PC-9 (cell line): ENCODE measurements at places on chromosomes 1 and 21.

DNA sequence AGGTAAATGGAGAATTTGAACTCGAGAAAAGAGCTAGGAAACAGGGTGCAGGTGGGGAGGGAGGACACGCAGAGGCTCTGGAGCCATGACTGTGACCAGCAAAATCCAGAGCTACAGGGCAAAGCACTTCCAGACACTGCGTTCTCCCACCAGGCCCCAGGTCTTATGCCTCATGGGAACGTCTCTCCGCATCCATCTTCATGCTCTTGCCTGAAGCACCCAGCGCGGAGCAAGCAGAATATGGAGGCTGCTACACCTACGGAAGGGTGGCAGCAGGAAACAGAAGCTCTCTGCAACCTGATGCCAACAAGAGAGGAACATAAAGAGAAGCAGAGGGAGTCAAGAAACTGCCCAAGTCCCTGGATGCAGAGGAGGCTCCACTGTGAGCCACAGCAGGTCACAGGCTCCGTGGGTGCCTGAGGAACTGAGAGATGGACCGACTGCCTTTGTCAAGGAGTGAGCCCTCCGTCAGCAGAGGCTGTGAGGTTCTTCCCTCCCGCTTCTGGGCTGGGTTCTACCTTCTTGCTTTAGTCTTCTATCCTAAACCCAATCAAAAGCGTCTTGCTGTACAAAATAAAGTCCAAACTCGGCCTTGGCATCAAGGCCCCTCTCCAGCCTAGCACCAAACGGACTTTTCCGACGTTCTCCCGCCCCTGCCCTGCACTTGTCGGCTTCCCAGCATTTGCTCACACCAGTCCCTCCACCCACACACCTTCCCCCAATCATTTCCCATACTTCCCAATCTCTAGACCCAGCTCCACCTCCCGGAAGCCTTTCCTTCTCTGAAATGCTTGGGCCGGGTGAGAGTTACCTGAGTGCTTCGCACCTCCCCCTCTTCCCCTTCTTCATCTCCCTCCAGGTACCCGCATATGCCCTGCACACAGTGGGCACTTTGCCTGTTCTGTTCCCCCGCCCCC, 930 bp downstream of the DHCR24 start:
- H3K36me3 ChIP-seq = peaks cover 40% of the 10 kb centered on the region
- peak overlapping the region; percentile 79 for H3K27ac ChIP-seq

DNA sequence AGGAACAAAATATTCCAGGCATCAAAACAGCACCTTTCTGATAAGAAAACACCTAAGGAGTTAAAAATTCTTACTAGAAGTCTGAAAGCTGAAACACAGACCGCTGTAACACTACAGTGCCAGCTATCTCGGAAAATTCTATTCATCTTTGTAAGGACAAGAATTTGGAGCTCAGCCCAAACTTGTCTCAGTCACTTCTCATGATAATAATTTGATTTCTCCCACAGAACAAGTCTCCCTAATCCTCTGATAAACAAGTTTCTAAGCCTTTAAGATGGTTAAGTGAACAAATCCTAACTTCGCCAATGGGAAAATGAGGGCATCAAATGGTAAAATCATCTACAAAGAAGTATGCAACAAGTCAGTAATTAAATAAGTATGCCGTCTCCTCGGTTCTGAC, 59.9 kb downstream of the SIPA1L2 start:
- H3K27me3 ChIP-seq = no peaks in the 10 kb centered on the region
- no peaks in the 10 kb centered on the region for H3K4me1 ChIP-seq
- DNase-seq = no peak
- no peak overlapping the region for H3K4me3 ChIP-seq

- H3K36me3 ChIP-seq = no peaks in the 10 kb centered on the region
- no peak overlapping the region for H3K27ac ChIP-seq
- H3K4me3 ChIP-seq = no peak overlapping the region
- no peak for DNase-seq
- no peaks in the 10 kb centered on the region for H3K4me1 ChIP-seq
Observed at GRCh38 chr1:76615253-76616035, 251.8 kb upstream of the ST6GALNAC5 start.

GRCh38 chr21:31993826-31994825, 121.3 kb downstream of the HUNK start:
- no peaks in the 10 kb centered on the region for H3K4me1 ChIP-seq
- DNase-seq = no peak
- H3K27me3 ChIP-seq = peaks cover 63% of the 10 kb centered on the region
- H3K27ac ChIP-seq = no peak overlapping the region
- H3K4me3 ChIP-seq = no peak overlapping the region
- H3K36me3 ChIP-seq = no peaks in the 10 kb centered on the region

GRCh38 chr1:210298936-210299335, 29.8 kb upstream of the HHAT start:
- H3K27ac ChIP-seq = no peak overlapping the region
- H3K4me3 ChIP-seq = no peak overlapping the region
- H3K4me1 ChIP-seq = 0 out of 2 replicates have a peak, but pooled peaks cover 4% of the 10 kb centered on the region
- H3K27me3 ChIP-seq = no peaks in the 10 kb centered on the region
- no peak for DNase-seq
- H3K36me3 ChIP-seq = no peaks in the 10 kb centered on the region

DNA sequence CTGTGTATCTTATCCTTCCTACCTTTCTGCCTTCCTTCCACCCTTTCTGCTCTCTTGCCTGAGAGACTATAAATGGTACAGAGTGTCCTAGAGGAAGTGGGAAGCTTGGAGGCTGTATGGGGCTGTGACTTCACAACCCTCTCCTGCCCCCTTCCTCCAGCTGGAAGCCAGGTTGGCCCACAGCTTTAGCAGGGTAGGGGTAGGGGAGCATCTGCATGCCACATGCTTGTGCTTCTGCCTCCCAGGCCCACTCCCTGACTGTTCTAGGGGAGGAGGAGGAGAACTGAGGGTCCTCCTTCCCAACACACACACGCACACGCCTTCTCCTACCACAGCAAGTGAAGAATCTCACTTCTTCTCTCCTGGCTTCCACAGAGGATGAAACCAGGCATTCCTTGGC, 3.9 kb upstream of the SLC27A3 start:
- H3K27ac ChIP-seq = no peak overlapping the region
- peaks cover 14% of the 10 kb centered on the region; the same call in 1 of the 2 replicates for H3K36me3 ChIP-seq
- H3K4me3 ChIP-seq = no peak overlapping the region
- no peaks in the 10 kb centered on the region for H3K27me3 ChIP-seq
- H3K4me1 ChIP-seq = 0 out of 2 replicates have a peak, but pooled peaks cover 6% of the 10 kb centered on the region
- DNase-seq = no peak

DNA sequence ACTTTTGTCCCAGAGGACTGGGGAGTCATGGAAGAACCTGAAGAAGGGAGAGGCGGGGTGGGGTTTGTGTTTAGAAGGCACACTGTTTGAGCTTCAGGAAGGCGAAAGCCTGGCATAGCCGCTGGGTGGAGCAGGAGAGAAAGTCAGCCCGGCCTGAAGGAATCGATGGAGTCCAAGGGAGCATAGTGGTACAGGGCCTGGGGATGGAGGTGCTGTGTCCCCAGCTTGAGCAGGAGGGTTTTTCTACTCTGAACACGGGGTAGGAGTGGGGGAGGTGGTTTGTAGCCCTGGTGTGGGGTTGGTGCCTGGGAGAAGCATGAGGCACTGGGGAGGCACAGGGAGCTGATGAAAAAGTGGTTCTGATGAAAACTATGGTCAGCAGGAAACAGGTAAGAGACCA, 4.7 kb upstream of the CCDC24 start:
- H3K36me3 ChIP-seq = peaks cover 12% of the 10 kb centered on the region; the same call in 1 of the 2 replicates
- H3K4me3 ChIP-seq = no peak overlapping the region
- DNase-seq = no peak
- H3K27me3 ChIP-seq = no peaks in the 10 kb centered on the region

DNA sequence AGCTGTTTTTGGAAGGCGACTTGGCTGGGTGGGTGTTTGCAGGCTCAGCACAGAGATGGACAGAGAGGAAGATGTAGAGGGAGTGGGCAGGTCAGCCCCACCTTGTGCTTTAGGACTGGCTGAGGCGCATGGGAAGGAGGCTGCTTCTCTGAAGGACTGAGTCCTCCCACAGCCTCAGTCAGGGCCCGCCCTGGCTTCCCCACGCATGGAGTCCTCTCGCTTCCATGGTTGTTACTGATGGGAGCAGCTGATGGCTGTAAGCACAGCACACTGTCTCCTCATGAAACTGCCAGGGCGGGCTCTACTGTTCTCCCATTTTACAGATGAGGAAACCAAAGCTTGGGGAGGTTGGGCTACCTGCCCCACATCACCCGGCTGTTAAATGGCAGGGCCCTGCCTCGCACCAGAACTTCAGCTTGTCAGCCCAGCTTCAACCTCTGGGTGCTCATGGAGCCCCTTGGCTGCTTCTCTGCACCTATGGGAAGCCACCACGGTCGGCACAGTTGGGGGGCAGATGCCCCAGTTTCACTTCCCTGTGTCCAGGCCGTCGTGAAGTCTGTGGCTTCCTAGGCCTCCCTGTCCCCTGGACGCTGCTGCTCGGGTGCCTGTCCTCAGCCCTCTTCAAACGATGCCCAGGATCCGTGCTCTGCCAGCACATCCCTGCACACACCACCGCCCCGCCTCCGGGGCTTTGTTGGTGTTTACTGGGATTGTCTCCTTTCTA, 2.4 kb downstream of the TMEM201 start:
- no peaks in the 10 kb centered on the region for H3K27me3 ChIP-seq
- no peak overlapping the region for H3K27ac ChIP-seq
- H3K4me1 ChIP-seq = no peaks in the 10 kb centered on the region
- DNase-seq = no peak
- H3K36me3 ChIP-seq = no peaks in the 10 kb centered on the region
- no peak overlapping the region for H3K4me3 ChIP-seq

DNA sequence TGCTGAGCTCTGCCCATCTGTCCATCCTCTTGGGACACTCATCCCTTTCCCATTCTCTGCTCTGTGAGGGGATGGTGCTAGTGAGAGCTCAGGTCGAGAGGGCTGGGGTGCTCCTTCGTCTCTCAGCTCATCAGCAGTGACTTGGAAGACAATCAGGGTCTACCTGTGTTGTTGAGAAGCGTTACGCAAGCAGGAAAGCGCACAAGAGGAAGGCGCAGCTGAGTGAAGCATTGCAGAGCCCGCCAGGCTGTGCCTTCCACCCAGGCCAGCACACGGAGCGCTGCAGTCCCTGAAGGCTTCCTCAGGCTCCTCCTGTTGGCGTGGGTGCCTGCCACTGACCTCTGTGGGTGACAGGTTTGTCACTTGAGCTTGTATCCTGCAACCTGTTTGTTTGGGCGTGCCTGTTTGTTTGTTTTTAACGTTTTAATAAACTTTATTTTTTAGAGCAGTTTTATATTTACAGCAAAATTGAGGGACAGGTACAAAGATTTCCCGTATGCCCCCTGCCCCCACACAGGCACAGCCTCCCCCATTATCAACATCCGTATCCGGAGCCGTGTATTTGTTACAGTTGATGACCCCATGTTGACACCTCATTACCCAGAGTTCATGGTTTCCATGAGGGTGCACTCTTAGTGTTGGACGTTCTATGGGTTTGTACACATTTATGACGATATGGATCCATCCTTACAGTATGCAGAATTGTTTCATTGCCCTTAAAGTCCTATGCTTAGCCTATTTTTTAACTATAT, 36.7 kb downstream of the ADARB1 start:
- H3K4me1 ChIP-seq = no peaks in the 10 kb centered on the region
- no peaks in the 10 kb centered on the region for H3K27me3 ChIP-seq
- no peak for DNase-seq
- no peak overlapping the region for H3K4me3 ChIP-seq
- no peak overlapping the region for H3K27ac ChIP-seq

GRCh38 chr1:39573736-39574624, 2.6 kb downstream of the PABPC4 start:
- peaks cover 26% of the 10 kb centered on the region for H3K4me1 ChIP-seq
- no peak for DNase-seq
- no peaks in the 10 kb centered on the region for H3K27me3 ChIP-seq
- H3K27ac ChIP-seq = no peak overlapping the region
- peaks cover 55% of the 10 kb centered on the region for H3K36me3 ChIP-seq

- no peaks in the 10 kb centered on the region for H3K36me3 ChIP-seq
- peaks cover 64% of the 10 kb centered on the region for H3K4me1 ChIP-seq
- H3K27me3 ChIP-seq = no peaks in the 10 kb centered on the region
- H3K27ac ChIP-seq = peak overlapping the region; percentile 98
- peak; percentile 50 for DNase-seq
- H3K4me3 ChIP-seq = peak overlapping the region; percentile 76; the same call in 1 of the 2 replicates
Observed at GRCh38 chr1:150563340-150564038, 14.3 kb downstream of the ADAMTSL4 start.

DNA sequence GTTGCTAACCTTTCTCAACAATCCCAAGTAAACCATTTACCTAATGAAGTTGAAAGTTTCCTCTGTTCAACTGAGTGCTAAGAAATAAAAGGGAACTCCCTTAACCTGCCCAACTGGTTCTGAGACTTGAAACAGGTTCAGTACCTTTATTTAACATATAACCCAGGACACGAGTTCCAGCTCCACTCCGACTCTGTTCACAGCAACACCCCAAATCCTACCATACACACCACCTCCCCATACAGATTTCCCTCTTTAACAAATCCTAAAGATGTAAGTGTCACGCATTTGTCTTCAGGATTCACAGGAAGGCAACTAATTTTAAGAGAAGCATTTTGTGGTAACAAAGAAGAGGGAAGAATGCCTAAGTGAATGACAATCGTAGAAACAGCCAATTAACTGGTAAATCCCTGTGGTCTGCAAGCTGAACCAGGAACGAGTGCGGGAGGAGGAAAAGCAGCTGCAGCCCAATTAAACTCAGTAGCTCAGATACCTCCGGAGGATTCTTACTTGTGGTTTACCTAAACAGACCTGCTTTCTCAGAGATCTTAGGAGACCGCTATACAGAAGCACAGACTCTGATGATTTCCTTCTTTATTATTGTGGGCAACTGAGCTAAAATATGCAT, 134.5 kb upstream of the MAGI3 start:
- no peaks in the 10 kb centered on the region for H3K27me3 ChIP-seq
- H3K4me1 ChIP-seq = peaks cover 18% of the 10 kb centered on the region
- no peak overlapping the region for H3K27ac ChIP-seq
- no peaks in the 10 kb centered on the region for H3K36me3 ChIP-seq
- peak; percentile 68 for DNase-seq
- no peak overlapping the region for H3K4me3 ChIP-seq

DNA sequence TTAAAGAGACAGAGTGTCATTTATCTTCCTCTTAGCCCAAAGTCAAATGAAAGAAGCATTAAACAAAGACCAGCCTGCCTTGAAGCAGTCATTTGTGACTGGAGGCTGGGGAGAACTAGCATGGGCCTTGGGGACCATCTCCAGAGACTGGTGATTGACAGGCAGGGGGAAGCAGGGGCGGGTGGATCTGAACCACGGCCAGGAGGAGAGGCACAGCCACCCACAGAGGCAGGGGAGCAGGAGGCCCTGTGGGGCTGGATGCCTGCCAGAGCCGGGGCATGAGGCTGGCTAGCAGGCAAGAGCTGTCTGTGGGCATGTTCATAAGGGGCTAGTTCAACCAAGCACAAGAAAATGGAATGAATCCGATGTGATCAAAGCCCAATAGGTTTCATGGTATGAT, 73.9 kb downstream of the PLXNA2 start:
- no peak for DNase-seq
- H3K27me3 ChIP-seq = no peaks in the 10 kb centered on the region
- no peak overlapping the region for H3K4me3 ChIP-seq
- no peak overlapping the region for H3K27ac ChIP-seq
- H3K36me3 ChIP-seq = no peaks in the 10 kb centered on the region
- H3K4me1 ChIP-seq = peaks cover 20% of the 10 kb centered on the region

- no peaks in the 10 kb centered on the region for H3K4me1 ChIP-seq
- H3K27ac ChIP-seq = no peak overlapping the region
- H3K36me3 ChIP-seq = no peaks in the 10 kb centered on the region
Observed at GRCh38 chr1:48202030-48202752, 20.3 kb upstream of the SLC5A9 start.

GRCh38 chr1:220516722-220517042, 11.3 kb upstream of the MARK1 start:
- H3K4me1 ChIP-seq = peaks cover 10% of the 10 kb centered on the region
- H3K4me3 ChIP-seq = no peak overlapping the region
- DNase-seq = no peak
- H3K27ac ChIP-seq = no peak overlapping the region
- no peaks in the 10 kb centered on the region for H3K27me3 ChIP-seq

- H3K27ac ChIP-seq = no peak overlapping the region
- no peaks in the 10 kb centered on the region for H3K27me3 ChIP-seq
- no peaks in the 10 kb centered on the region for H3K4me1 ChIP-seq
Observed at GRCh38 chr1:153023109-153023508, 7.9 kb upstream of the SPRR1B start.
